ENCODE measurements at places on chromosomes 12 and 14.
A peak's percentile ranks its signal among the peaks of the same experiment; 100 is the strongest.

- DNase-seq, result no peak
These were observed 55.6 kb downstream of the SYNE3 start for GRCh38 chr14:95460647-95461478.

- DNase-seq, result no peak
These were observed 134.4 kb upstream of the GRIP1 start for GRCh38 chr12:66813137-66813892.

DNA sequence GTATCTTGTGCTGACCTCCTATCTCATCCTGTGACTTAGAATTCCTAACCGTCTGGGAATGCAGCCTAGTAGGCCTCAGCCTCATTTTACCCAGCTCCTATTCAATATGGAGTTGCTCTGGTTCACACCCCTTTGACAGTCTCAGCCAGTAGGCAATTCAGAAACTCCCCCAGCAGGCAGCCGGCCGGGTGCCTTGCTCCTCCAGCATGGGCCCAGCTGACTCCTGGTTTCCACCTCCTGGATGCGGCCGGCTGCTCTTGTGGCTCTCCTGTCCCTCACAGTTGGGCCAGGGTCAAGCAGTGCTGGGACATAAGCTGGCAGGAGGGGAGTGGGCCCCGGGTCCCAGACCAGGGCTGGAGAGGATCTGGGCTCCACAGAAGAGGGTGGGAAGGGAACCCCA, 58.2 kb downstream of the LRRC74A start:
- DNase-seq, result no peak

- no peak for DNase-seq
These were observed 343.0 kb downstream of the BMP4 start for GRCh38 chr14:53613404-53614253.

GRCh38 chr14:100213956-100214769, 24.8 kb upstream of the YY1 start:
- DNase-seq, result peak; percentile 95

DNA sequence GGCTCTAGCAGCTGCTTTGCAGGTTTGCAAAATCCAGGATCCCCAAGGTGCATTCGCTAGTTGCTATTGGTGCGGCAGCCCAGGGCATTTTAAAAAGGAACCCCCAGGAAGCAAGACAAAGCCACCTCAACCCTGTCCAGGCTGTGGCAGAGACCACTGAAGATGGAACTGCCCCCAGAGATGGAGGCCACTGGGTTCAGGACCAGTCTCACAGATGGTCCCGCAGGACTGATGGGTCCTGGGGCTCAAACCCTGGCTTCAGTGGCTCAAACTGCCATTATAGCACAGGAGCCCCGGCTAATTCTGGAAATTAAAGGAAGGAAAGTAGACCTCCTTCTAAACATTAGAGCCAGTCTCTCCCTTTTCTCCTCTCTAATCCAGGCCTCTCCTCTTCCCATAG, 79.8 kb upstream of the TSPAN11 start:
- no peak for DNase-seq

DNA sequence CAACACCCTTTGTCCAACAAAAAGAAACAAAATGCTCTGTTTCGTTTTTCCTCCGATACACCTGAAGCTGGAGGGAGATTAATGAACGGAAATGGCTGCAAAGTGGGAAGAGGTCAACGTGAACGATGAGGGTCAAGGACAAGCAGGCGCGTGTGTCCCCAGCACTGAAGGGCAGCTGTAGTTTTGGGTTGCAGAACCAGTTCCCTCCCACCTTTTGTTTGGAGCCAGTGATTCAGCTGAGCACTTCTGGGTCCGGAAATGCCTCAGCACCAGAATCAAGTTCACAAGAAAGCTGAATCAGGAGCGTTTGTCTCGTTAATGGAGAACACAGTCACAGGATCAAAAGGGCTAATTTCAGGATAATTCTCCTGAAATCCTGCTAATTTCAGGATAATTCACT, 51.1 kb upstream of the PWP1 start:
- no peak for DNase-seq

- DNase-seq, result no peak
These were observed 452.6 kb downstream of the ZFP36L1 start for GRCh38 chr14:68340262-68340661.

DNA sequence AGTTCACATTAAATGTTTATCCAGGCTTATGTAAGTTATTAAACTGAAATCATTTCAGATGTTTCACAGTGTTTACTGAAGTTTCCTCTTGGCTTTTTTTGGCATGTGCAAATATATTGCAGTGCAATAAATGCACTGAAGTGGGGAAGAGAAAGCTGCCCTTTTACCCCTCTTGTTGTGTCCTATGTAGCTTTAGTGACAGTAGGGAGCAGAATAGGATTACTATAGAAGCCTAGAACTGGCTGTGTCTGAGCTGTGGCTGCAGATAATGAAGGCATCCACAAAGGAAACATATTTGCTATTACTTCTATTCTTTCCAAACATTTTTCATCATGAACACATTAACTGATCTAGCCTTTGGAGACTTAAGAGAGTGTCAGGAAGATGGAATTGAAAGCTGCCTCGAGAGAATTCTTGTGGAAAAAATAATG, 24.1 kb upstream of the CNTN1 start:
- DNase-seq, result no peak

Data from activated T-cell treated with anti-CD3 and anti-CD28 coated beads for 48 hours (primary cell).